Right renal cortex interstitium (tissue), 3 donors: ENCODE measurements at places on chromosomes 6 and 20. TPM values are rescaled to one million over a fixed set of nuclear protein-coding genes. Genes with fewer than 3 reads are reported as not detected.

The SPEF1 gene
- polyA plus RNA-seq: 2.0 TPM

The SNPH gene
- 1.8 TPM for polyA plus RNA-seq

The OXT gene
- not detected for polyA plus RNA-seq

The SAMD5 gene
- 12.6 TPM for polyA plus RNA-seq

The TFAP2D gene
- polyA plus RNA-seq: not detected

The PACSIN1 gene
- 0.75 TPM for polyA plus RNA-seq

GRCh38 chr6:84926189-84927155, 162.1 kb upstream of the TBX18 start:
- DNase-seq: no peak

DNA sequence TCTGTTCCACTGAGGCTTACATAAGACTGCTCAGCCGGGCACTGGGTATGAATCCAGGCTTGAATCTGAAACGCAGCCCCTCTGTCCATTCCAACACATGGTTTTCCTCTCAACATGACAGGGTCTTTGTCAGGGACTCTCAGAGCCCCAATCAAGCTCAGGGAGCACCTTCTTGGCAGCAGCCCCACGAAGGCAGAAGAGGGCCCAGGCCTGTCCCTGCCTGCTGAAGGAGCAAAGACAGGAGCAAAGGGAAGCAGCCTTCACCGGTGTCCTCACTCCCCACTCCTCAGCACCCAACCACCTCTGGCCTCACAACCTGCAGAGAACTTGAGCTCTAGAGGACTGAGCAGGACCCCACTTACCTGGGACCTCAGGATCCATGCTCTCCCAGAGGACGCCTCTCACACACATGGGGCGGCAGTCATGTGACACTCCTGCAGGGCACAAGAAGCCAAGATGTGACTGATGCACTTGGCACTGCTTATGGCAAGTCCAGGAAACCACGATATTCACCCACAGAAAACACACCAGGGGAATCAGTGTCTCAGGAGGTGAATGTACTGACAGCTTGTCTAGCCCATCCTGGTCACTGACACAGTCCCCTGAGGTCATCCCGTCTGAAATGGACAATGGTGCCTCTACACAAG, 4.3 kb downstream of the SNHG17 start:
- no peak for DNase-seq

- no peak for DNase-seq
Measured at GRCh38 chr6:34267746-34268145, 18.9 kb upstream of the SMIM29 start.

GRCh38 chr6:49980898-49981297, 11.5 kb upstream of the DEFB113 start:
- DNase-seq: no peak

DNA sequence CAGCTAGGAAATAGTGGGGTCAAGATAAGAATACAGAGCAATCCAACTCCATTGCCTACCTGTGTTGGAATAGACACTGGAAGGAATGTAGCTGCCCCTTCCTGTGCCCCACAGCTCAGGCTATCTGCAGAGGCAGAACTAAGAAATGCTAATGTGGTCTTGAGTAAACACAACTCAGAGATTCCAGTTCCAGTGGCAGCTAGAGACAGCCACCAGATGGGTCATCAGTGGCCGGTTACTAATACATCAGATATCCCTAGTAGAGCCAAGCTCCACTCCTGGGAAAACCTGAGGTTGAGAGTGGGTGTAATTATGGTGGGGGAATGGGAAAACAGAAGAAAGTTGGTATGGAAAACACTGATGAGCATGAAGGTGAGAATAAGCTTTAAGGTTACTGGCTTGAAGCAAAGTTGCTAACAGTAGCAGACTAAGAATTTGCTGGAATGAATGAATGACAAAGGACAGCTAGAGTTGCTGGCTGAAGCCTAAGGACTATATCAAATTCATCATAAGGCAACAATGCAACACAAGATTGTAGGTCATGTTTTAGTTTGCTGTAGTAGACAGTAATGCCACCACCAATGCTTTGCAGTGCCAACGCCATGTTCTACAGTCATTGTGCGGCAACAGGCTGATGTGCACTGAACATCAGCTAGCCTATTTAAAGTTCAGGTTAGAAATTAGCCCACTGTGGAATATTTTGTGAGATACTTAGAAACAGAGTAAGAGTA, 28.3 kb upstream of the FAM83C start:
- no peak for DNase-seq

- no peak for DNase-seq
Measured at GRCh38 chr6:36904114-36904513, 18.4 kb downstream of the C6orf89 start.

DNA sequence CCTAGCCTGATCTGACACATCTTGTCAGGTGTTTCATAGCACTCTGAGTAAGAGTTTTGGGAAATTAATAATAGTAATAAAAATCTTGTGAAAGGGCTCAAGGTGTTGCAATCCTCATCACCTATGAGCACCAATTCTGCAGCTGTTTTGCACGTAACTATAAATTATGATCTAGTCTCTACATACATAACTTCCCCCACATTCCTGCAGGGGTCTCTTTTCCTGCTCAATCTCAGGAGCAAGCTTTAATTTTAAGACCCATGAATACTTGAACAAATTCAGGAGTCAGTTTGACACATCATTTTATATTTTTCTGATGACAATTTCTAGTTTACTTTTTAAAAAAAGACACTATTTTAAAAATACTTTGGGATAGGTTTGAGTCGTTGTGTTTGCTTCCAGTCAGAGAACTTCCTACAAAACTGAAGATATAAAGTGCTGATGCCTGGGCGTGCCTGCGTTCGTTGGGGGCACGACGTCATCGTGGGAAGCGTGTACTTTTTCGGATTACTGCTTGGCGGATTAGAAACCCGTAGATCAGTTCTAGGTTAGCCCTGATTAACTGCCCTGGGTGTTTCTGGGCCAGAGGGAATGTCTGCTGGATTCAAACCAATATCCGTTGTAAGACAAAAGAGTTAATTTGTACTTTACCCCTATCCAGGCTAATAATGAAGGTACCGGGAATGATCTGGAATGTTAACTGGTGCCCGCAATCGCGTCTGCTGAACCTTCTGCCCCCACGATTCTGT, 1.0 kb upstream of the E2F3 start:
- peak; percentile 19 for DNase-seq

DNA sequence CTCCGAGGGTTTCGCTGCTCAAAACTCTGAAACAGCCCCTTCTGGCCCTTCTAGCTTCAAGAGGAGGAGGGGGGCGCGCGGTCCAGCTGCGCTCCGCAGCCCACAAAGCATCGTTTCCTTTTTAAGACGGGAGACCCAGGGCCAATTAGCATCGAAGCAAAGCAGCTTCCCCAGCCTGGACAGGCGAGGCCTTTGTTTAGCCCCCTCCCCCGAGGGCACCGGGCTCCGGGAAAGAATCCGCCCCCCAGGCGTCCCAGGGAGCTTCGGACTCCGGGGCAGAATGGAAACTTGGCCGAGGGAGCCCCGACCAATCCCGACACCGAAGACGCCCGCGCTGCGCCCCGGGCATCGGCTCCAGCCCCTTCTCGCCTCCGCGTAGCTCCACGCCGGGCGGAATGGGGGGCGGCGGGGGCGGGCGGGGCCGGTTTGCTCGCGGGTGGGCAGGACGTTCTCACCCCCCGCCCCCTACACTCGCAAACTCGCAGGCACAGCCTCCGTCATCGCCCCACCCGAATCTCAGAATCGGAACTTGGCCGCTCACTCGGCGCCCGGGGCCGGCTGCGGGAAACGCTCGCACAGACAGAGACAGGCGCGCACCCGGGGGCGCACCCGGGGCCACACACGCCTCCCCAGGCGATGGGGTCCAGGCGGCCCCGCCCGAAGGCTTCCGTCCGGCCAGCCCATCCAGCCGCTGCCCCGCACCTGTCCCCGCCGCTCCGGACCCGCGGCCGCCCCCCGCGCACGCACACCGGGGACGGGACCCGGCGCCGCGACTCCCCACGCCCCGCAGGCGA, 628 bp downstream of the NKAIN4 start:
- no peak for DNase-seq

GRCh38 chr20:925516-925915, 9.4 kb upstream of the ANGPT4 start:
- no peak for DNase-seq

DNA sequence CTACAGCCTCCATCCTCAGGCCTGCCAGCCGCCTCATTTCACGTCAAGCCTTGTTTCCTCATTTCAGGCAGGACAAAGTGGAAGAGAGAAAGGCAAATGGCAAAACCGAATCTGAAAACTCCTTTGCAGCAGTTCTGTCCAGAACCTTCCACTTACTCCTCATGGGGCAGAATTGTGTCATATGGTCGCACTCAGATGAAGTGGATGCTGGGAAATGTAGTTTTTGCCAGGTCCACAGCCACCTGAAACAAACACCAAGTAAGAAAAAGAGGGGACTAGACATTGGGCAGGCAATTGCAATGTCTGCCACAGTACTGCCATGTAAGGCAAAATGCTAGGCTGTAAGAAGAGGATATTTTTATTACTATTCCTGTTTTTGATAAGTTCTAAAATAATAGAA, 44.9 kb downstream of the ISM1 start:
- no peak for DNase-seq

DNA sequence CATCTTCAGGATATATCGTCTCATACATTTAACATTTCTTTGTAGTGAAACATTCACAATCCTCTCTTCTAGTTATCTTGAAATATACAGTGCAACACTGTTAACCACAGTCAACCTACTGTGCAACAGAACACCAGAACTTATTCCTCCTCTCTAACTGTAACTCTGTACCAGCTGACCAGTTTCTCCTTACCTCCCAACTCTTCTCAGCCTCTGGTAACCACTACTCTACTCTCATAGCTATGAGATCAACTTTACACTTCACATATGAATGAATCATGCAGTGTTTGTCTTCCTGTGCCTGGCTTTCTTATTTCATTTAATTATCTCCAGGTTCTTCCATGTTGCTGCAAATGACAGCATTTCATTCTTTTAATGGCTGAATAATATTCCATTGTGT, 337.6 kb downstream of the BTBD9 start:
- DNase-seq: no peak

DNA sequence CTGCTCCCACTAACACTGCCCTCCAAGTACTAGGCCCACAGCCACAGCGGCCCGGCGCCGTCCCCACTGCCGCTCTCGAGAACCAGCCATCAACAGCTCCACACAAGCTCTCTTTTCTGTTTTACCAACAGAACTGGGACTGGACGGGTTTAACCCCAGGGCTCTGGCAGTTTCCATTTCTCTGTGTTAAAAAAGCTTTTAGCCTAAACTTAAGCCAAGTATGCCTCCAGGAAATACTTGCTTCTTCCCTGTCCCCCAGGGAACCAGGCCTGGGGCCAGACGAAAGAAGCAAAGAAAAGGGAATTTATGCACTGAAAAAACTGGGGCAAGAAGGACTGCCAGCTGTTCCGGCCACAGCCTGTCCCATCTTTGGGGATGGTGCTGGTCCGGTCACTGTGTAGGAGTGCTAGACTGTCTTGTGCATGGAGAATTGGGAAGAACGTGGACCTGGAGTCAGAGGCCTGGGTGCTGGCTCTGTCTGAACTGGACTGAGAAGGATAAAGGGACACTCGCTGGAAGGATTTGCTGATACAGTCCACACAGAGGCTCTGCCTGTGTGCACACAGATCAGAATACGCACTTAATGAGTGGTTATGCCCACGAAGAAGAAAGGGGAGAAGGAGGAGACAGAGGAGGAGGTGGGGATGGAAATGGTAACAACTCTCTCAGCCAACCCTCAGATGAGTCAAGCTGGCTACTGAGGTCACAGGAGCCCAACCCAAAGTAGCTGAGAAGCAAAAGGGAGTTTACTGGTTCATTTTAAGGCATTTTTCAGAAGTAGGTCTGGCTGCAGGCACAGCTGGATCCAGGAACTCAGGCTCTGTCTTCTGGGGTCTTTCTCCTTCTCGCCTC, 254.4 kb upstream of the PMEPA1 start:
- no peak for DNase-seq

GRCh38 chr20:57619051-57619831, 985 bp downstream of the ZBP1 start:
- no peak for DNase-seq

DNA sequence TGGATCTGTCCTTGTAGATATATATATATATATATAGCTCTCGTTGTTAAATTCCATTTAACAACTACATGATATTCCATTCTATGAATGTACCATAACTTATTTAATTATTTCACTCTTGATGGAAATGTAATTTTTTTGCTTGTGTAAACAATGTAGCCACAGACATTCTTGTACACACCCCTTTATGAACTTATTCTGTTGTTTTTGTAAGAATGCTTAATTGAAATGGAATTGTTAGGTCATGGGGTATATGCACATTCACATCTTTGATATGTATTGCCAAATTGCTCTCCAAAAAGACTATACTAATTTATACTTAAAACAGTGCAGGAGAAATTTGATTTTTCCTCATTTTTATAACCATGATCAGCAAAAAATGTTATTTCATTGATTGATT, 67.2 kb downstream of the MAP3K4 start:
- DNase-seq: no peak

DNA sequence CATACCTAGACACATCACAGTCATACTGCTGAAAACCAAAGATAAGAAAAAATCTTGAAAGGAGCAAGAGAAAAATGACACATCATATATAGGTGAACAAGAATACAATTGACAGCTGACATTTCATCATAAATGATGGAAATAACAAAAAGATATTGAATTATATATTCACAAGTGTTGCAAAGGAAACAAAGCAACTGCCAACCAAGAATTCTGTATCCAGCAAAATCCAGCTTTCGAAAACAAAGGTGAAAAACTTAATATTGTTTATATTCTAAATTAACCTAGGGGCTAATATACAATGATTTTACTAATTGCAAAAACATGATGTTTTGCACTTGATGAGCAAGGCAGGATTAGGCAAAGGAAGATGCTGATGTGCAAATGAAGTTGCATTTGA, 84.3 kb downstream of the MOXD1 start:
- peak; percentile 8 for DNase-seq

DNA sequence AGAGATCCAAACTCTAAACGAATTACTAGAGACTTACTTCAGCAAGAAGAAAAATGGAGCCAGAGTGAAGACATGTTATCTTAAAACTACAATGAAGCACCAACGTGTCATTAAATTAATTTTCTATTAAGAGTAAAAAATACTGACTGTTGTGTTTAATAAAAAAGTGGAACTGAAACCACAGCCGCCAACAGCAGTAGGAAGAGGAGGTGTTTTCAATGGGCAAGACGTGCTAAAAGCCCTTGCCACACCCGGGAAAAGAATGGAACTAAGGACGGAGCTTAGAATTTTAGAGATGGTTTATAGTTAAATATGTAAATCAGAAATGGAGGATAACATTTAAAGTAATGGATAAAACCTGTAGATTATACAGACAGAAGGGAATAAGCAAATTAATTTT, 608.7 kb downstream of the TFAP2A start:
- no peak for DNase-seq

- no peak for DNase-seq
Measured at GRCh38 chr20:36775196-36775595, 1.6 kb upstream of the DSN1 start.

DNA sequence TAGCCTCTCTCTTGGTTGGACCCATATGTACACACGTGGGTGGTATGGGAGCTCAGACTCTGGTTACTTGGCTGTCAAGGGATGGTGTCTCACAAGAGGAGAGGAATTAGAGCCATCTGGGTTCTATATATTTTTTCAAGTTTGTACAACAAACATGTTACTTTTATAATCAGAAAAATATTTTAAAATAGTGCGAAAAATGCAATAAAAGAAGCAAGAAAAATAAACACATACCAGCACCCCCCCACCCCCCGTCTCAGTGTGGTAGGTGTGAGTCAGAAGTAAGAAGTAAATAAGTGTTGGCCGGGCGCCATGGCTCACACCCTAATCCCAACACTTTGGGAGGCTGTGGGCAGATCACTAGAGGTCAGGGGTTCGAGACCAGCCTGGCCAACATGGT, 2.1 kb upstream of the TIAM2 start:
- no peak for DNase-seq

- DNase-seq: no peak
Measured at GRCh38 chr6:140107216-140107615, 732.8 kb upstream of the CITED2 start.

GRCh38 chr6:63553900-63554299, 18.4 kb upstream of the LOC128125822 start:
- DNase-seq: no peak
